ENCODE measurements at places on chromosomes 16 and 17.
A peak's percentile ranks its signal among the peaks of the same experiment; 100 is the strongest.

GRCh38 chr16:84730406-84731106, 30.8 kb downstream of the USP10 start:
- peak; percentile 54 for DNase-seq

- no peak for DNase-seq
These were observed 20.3 kb downstream of the PITPNM3 start for GRCh38 chr17:6536053-6536452.

DNA sequence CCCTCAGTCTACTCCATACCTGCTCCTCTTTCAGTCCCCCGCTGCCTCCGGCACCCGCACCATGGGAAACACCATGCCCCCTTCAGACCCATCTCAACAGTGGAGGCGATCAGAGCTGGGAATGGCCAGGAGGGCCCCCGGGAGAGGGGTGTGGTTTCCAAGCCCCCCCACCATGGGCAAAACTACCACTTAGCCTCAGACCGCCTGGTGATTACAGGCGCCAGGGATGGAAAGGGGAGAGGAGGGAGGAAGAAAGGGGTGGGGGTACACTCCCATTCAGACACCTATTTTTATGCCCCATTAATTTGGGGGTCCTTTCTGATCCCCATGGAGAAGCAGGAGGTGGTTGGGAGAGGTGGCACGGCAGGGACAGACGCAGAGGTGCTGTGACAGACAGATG, at the start of gene C17orf114:
C17orf114 (minus strand) TSS at position 101 of the 400 bp plus-strand sequence.
- no peak for DNase-seq

GRCh38 chr16:88370365-88370764, 12.4 kb upstream of the ZNF469 start:
- no peak for DNase-seq

DNA sequence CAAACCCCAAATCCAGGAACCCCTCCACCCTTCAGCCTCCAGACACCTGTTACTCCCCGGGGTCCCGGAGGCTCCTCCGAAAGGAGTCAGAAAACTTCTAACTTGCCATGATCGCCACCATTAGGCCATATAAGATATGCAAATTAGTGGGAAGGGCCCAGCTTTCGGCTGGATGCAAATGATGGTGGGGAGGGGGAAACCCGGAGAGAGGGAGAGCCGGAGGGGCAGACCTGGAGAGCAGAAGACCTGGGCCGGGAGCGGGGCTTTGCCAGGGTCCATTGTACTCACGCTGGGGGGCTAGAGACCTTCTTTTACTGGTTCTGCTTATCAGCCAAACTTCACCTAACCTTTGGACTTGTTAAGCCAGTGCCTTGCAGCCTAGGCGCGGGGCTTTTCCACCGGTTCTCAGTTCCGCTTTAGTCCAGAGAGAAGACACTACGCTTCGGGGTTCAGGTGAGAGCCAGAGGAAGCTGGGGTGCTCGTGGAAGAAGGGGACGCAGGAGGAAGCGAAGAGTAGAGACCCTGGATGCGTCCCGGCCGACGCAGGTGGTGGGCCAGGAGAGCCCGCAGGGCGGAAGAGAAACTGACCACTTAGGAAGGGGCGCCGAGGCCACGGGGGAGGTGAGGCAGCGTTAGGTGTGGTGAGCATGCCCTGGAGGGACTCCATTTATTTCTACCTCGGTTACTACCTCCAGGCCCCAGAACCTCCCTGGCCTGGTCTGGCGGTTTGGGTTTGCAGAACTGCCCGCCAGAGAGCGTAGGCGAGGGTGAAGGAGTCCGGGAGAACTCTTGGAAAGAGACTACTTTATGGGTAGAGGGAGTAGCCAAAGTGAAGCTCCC, at the start of gene HNF1B:
HNF1B (minus strand) TSS at position 99 of the 840 bp plus-strand sequence. CDS start 175 bp downstream, outside the sequence.
- DNase-seq: no peak

- no peak for DNase-seq
These were observed 50.1 kb upstream of the TRAP1 start for GRCh38 chr16:3767333-3767986.

- DNase-seq: no peak
These were observed 90.4 kb upstream of the TNRC6C start for GRCh38 chr17:77867976-77868713.

- no peak for DNase-seq
These were observed 550.0 kb downstream of the CDH13 start for GRCh38 chr16:83176802-83177201.

DNA sequence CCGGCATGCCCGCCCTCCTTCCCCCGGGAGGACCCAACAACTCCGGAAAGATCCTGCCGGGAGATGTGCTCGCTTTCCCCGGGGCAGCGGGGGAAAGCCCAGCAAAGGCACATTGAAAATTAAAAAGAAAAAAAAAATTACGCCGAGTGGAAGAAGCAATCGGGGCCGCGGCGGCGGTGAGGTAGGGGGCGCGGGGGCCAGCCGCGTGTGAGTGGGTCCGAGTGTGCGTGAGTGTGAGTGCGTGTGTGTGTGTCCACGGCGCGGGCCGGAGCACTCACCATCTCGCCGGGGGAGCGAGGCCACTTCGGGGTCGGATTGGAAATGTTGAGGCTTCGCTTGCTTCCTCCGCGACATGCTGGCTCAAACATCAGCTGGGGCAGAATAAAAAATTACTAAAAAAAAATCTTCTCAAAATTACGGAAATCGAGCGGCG, at the start of gene SALL1:
SALL1 (minus strand) TSS at position 383 of the 433 bp plus-strand sequence; CDS start at position 354, 29 bp downstream.
- DNase-seq: no peak

DNA sequence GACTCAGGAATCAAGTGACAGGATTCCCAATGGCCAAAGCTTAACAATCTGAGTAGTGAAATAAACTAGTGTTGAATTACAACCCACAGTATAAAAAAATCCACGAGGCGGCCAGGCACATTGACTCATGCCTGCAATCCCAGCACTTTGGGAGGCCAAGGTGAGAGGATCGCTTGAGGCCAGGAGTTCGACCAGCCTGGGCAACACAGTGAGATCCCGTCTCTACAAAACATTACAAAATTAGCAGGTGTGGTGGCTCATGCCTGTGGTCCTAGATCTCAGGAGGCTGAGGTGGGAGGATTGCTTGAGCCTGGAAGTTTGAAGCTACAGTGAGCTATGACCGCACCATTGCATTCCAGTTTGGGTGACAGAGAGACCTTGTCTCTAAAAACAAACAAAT, 133.8 kb downstream of the CPPED1 start:
- DNase-seq: no peak

GRCh38 chr17:13114601-13115031, 96.8 kb upstream of the ELAC2 start:
- no peak for DNase-seq

GRCh38 chr16:20348365-20349185, 3.9 kb downstream of the UMOD start:
- no peak for DNase-seq

DNA sequence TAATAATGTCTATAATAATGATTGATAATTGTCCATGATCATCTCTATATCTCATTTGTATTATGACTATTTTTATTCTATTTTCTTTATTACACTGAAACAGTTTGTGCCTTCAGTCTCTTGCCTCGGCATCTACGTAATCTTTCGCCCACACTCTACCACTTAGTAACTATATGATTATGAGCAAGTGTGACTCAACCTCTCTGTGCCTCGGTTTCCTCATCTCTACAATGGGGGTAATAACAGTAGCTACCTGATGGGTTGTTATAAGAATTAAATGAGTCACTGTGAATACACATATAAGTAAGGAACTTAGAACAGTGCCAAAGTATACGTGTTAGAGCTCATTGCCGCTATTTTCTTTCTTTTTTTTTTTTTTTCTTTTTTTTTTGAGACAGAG, 3.7 kb upstream of the SLC16A11 start:
- DNase-seq: no peak

DNA sequence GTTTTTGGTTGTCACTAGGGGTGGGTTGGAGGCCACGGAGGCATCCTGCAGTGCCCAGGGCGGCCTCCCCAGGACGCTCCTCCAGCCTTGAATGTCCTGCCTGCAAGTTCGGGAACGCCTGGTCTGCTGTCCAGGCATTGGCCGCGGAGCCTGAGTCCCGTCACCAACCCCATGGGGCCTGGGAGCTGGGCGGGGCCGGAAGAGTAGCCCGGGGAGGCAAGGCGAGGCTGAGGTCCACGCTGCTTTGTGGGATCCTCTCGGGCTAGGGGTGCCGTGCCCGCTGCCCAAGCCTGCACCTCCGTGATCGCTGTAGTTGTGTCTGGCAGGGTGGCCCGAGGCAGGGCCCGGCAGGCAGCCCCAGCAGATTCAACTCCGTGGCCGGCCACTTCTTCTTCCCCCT, 12.8 kb downstream of the TELO2 start:
- no peak for DNase-seq

DNA sequence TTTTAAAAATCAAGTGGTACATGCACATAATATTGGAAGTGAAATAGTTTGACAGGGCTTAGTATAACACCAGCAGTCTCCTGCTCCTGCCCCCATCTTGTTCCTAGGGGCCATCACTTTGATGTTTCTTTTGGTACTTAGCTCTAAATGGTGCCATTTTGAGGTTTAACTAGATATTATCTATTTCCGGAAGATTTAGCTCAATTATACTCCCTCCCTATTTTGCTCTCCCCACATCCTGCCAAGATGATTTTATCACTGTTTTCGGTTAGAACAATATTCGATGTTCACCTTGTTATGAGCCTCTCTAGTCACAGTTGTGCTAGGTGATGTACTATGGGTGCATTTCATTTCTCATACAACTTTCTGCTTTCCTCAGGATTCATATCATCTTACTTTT, 20.0 kb upstream of the SLC35G3 start:
- DNase-seq: peak; percentile 89

DNA sequence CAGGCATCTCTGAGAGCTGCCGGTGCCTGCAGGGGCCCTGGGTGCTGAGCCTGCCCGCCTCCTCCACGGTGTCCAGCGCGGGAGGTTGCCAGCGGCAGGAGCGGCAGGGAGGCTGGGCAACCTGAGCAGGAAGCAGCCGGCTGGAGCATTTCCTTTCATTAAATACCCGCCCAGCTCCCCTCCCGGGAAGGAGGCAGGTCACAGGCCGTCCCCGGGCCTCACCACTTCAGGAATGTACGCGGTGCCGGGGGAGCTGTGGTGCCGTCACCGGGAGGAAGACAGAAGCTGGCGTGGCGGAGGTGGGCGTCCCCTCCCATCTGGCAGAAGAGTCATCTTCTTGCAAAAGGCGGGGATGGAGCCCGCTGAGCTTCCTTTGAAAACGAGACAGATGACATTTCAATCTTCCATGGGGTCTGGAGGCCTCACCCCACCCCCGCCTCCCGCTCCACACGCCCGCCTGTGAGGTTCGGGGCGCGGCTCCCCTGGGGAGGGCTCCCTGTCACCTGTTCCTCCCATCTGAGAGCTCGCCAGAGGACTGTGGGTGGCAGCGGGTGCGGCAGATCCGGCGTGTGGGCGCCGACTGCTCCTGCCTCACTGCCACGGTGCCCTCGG, 16.0 kb downstream of the SOX8 start:
- peak; percentile 58 for DNase-seq

GRCh38 chr17:14299280-14300141, 1.4 kb upstream of the HS3ST3B1 start:
- DNase-seq: peak; percentile 33

DNA sequence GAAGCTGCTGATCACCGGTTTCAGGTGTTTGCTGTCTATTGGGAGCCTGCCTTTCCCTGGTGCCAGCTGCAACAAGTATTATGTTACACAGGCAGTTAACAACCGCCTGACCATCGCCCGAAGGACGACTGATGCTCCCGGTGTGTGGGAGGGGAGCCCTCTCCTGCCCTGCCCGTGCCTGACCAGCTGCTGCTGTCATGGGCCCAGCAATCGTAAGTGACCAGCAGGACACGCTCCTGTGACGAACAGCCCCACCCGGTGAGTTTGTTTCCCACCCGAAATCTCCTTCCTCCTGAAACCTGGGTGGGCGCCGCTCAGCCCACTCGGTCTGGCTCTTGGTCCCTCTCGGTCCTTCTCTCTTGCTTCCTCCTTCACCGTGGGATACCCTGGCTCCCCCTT, 17.9 kb upstream of the UBE2I start:
- DNase-seq: no peak

DNA sequence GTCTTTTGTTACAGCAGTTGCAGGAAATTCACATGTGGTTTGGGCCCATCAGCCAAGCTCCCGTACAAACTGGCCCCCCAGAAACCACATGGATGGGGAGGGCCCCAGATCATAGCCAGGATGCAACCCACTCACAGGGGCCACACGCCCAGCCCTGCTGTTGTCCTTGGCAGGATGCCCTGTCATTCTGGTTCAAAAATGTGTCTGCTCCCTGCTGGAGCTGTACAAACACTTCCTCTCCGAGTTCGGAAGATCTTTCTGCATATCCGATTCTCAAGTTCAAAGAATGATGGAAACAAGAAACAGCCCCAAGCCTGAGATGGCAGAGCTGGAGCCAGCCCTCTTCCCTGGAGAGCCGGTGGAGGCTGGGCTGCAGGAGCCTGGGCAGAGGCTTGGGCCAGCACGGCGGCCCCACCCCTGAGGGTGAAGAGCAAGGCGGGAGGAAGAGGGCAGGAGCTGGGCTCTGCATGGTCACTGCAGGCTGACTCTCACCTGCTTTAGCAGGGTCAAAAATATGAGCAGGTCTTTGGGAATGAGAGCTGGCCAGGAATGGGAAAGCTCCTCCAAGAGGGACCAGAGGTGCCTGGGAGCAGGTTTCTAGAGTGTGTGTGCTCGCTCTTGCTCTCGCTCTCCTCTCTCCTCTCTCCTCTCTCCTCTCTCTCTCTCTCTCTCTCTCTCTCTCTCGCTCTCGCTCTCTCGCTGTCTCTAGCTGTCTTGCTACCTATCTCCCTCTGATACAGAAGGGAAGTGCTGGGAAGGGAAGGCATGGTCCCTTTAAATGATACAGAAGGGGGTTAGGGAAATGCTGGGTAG, 34.7 kb upstream of the ENPP7 start:
- DNase-seq: no peak

DNA sequence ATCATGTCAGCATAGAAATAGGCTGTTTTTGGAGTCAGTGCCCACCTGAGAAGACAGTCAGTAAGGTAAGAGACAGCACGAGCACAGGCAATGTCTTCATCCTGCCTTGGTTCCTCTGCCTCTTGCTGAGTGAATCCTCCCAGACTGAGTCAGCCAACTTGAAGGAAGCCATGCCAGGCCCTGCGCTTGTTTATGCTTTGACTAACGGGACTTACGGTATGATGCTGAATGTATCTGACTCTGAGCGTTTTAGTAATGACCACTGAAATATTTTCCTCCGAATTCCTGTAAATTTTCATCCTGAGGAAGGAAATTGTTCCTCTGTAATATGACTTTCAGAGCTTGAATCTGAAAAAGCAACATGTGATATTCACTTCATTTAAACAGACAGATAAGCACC, 18.0 kb downstream of the C17orf67 start:
- no peak for DNase-seq

GRCh38 chr16:31036691-31037090, 3.3 kb downstream of the STX4 start:
- DNase-seq: no peak

- no peak for DNase-seq
These were observed 10.7 kb upstream of the TMC5 start for GRCh38 chr16:19406891-19407491.

- DNase-seq: no peak
These were observed 165.6 kb downstream of the IRX3 start for GRCh38 chr16:54120846-54121480.

GRCh38 chr17:66963521-66963908, 992 bp upstream of the CACNG4 start:
- no peak for DNase-seq

- no peak for DNase-seq
These were observed 9.6 kb upstream of the BRD7 start for GRCh38 chr16:50378417-50378816.

GRCh38 chr17:80835816-80836657, 155.6 kb upstream of the CHMP6 start:
- DNase-seq: no peak

- peak; percentile 51 for DNase-seq
These were observed 19.5 kb downstream of the COTL1 start for GRCh38 chr16:84598360-84598759.

GRCh38 chr17:58277107-58277801, 3.5 kb downstream of the MPO start:
- DNase-seq: no peak

GRCh38 chr17:65407017-65407416, 154.4 kb downstream of the AXIN2 start:
- DNase-seq: no peak
